ENCODE measurements at places on chromosomes 5 and 9. TPM values are rescaled to one million over a fixed set of nuclear protein-coding genes. Genes with fewer than 3 reads are reported as not detected.

Gene IER5L
- 77.0 TPM for total RNA-seq

Gene CCL19
- total RNA-seq: not detected

Gene GMCL2
- total RNA-seq: not detected

Gene PCDHB8
- 0.42 TPM for total RNA-seq

Gene AFF4
- 17.2 TPM for total RNA-seq

Gene SPINK4
- total RNA-seq: not detected

Gene FOXD4L5
- not detected for total RNA-seq

Gene ARL14EPL
- total RNA-seq: 0.07 TPM

Gene ZNF454
- total RNA-seq: not detected

Gene CATSPER3
- 0.59 TPM for total RNA-seq

Gene CD74
- 0.09 TPM for total RNA-seq
